ENCODE measurements at places on chromosomes 7 and 10.

DNA sequence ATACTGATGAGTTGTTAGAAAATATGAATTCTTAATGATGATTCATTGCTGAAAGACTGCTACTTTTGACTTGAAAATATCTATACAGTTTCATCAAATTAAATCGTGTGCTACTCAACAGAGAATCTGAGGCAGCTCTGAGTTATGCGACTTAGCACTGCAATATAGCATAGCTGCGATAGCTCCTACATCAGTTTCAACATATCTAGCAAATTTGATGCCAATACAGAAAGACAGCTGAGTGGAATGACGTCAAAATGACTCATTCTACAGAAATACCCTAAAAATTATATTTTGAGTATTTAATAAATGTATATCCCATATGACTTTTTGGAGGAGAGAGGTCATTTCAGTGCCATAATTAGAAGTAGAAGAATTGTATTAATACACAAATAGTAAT is 1.1 kb upstream of the TARP start:
- DNase-seq, result no peak

GRCh38 chr10:18949391-18949790 is 99.2 kb upstream of the MALRD1 start:
- DNase-seq, result no peak

GRCh38 chr7:28211006-28211405 is 30.4 kb upstream of the JAZF1 start:
- DNase-seq, result no peak

DNA sequence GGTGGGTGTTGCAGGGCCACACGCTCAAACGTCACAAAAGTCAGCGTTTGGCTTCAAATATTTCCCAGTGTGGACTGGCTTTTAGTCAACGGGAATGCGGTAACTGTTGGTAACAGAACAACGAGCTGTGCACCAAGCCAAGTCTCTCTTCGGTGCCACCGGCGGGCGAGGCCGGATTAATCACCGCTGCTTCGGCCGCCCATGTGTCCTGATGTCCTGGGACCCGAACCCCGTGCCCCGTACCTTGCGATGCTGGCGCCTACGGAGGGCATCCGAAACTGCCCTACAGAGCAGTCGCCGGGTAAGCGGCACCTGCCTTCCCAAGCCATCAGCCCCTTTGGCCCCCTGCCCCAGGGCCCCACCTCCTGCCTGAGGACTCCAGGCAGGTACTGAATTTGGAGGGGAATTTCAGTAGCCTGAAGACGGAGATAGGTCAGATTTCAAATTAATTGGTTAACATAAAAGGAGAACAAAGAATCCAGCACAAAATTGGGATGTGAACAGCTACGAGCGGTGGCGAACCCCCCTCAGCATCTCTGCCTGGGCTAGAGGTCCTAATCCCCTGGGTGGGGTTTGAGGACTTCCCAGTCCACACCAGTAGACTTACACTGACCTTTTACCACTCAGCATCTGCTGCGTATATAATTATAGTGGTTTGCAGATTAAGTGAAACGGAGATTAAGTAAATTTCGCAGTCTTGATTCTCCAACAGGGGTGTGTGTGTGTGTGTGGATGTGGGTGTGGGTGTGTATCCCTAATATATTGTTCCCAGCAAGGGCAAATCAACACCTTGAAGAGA is at the start of gene LRRC72:
TSS of gene LRRC72 (plus strand) at position 84 of the 799 bp plus-strand sequence. CDS start at position 212, 128 bp downstream.
- no peak for DNase-seq

- no peak for DNase-seq
These were observed 199.5 kb upstream of the NFE2L3 start for GRCh38 chr7:25952261-25953057.

DNA sequence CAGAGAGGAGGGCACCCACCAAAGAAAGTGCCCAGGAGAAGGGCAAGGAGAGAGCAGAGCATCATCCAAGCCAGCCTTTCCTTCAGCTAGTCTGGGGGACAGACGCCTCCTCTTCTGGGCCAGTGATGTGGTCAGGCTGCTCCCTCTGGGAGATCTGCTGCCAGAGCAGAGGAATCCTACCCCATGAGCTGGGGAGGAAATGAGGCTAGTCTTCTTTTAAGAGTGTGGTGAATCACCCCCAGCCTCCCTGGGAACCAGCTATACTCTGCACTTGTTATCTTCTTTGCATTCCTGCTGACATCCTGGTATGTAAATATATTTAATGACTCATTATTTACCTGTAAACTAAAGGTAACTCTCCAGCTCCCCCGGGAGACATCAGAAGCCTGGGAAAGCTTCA is 41.6 kb upstream of the EPHB6 start:
- no peak for DNase-seq

- DNase-seq, result no peak
These were observed 3.9 kb downstream of the MDH2 start for GRCh38 chr7:76051840-76052239.

GRCh38 chr10:78576276-78576675 is 492.5 kb upstream of the ZMIZ1 start:
- no peak for DNase-seq

DNA sequence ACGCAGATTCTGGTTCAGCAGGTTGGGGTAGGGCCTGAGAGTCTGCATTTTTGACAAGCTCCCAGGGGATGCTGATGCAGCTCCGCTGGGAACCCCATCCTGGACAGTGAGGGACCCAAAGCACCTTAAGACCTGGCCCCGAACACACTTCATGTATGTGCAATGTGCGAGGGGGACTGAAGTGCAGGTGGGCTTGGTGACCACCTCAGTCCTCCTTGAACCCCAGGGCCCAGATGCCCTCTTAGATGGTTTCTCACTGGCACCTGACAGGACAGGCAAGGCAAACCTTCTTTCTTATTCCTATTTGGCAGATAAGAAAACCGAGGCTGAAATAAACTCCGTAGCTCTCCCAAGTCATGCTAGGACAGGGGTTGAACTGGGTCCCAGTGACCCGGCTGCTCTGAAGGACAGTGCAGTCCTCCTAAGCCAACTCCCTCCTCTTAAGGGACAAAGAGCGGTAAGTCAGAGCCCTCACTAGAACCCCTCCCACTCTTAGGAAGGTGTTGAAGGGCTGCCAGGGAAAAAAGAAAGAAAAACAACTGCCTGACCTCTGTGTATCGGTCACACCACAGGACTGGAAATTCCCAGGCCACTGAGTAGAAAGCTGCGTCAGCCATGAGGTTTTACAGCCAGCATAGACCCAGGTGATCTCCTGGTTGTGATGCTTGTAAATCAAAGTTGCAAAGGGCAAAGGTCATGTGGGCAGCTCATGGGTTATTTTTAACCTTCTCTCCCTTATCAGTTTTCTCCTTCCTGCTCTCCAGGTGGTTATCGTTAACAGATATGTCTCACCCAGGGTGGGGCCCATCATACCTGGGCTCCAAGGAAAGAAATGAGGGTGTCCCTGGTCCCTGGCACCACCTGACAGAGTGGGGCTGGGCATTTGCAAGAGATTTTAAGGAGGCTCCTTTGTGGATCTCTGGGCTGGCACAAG is 90.9 kb upstream of the SMNDC1 start:
- no peak for DNase-seq

- DNase-seq, result no peak
These were observed 23.6 kb downstream of the EEPD1 start for GRCh38 chr7:36176697-36177096.

DNA sequence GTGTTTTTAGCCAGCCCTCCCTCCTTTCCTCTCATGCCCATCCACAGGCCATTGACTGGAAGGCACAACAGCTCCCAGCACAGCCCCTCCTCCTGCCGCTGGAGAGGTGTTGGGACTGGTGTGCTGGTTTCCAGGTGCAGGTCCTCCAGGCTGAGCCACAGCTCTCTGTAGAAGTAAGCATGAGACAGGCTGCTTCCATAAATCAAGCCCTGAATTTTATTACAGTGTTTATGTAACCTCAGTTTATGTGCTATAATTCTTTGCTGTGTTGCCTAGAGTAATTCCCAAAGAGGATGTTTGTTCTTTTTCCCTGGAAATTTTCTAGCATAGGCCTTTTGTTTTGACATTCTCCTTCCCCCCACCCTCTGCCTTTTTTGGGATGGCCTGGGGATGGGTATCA is 445.8 kb downstream of the AUTS2 start:
- DNase-seq, result no peak

Measured in activated naive CD4-positive, alpha-beta T cell (primary cell).